ENCODE measurements at places on chromosomes 16 and 17.

DNA sequence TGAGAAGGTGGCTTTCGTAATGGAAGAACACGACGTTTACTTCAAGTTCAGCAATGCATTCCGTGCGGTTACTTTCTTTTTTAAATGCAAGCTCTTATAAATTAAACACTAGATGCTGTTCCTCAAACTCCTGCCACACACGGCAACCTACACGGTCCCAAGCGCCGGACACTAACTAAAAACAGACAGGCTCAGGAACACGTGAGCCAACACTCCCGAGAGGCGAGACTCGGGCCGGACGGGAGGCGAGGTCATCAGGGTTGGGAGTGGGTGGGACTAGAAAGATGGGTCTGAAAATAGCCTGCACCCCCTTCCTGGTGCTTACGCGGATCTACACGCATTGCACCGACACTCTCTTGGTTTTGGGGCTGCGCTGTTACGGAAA is 6.4 kb downstream of the CLCN7 start:
- DNase-seq = no peak

- DNase-seq = no peak
These were observed 18.0 kb upstream of the ABCA5 start for GRCh38 chr17:69344939-69345338.

GRCh38 chr17:44747566-44747965 is 11.2 kb upstream of the ADAM11 start:
- no peak for DNase-seq

GRCh38 chr16:89217138-89217387 is 440 bp upstream of the ZNF778 start:
- no peak for DNase-seq

DNA sequence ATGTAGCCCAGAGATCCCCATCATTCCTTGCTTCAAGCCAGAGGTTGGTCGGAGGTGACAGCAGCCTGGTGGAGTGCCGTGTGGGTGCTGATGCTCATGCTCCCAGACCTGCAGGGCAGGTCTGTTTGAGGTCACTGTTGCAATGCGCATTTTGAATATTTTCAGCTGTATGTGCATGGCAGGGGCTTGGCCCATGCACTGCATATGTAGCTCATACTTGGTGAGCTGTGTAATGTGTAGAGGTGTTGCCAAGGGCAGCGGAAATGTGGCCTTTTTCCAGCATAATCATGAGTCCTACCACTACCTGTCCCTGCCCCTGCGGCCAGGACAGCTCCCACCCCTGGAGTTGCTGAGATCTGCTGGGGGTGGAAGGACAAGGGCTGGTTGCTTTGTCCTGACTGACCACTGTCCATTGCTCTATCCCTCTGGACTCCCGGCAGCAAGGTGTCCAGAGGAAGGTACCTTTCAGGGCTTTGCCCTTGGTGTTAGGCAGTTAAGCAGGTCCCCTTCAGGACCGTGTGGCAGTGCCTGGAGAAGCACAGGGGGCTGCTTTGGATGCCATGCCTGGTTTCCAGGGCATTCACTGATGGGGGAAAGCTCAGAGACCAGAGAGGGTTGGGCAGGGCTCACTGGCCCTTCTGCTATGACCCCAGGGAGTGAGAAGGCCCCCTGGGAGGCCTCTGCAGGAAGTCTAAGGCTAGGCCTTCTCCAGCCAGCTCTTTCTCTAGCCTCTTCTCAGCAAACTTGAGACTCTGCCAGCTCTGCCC is 215.2 kb downstream of the NTN1 start:
- no peak for DNase-seq

DNA sequence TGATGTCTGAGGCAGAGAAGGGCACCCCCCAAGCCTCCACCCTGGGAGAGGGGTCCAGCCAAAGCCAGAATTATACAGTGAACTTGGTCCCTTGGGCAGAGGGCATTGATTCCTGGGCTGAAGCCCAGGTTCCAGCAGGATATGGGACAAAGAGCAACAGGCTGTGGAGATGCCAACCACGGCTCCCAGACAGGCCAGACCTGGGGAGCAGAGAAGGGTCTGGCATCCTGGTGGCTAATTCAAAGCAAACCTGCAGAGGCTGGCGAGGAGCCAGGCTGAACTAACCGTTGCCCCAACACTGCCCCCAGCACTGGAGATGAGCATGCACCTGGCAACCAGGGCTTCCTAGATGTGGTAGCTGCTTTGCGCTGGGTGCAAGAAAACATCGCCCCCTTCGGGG is 3.0 kb downstream of the CES3 start:
- no peak for DNase-seq

DNA sequence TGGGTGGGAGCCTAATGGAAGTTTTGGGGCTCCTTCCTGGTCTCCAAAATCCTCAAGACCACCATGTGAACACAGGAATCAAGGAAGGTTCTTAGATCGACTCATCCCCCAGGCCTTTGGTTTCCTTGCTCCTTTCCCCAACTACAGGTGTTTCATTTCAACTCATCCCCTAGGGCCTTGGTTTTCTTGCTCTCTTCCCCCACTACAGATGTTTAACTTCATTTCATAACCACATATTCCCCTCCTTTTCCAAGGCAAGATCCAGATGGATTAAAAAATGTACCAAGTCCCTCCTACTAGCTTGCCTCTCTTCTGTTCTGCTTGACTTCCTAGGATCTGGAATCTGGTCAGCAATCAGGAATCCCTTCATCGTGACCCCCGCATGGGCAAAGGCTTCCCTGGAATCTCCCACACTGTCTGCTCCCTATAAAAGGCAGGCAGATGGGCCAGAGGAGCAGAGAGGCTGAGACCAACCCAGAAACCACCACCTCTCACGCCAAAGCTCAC is at the start of gene CCL11:
CCL11 (plus strand) TSS at position 457 of the 507 bp plus-strand sequence. CDS start 67 bp downstream, outside the sequence.
- no peak for DNase-seq

DNA sequence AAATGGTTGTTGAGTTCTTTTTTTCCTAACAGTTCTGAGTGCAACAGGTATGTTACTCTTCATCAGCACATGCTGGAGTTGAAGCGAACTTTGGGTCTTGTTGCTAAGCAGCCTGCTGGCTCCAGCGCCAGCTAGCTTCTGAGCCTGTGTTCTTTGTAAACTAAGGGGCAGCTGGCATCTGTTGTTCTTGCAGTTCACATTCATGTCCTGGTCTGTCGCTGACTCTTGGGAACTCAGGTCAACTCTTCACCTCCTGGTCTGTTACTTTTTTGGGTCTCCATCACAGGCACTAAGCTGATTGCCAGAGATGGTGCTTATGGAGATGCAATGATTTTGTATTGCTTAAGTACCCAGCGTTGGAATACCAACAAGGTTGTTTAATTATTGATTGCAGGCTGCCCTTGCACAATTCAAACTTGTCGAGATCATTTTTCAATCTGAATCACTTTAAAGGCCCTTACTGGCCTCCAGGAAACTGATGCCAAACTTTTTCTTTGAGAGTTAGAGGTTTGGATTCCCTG is 40.9 kb downstream of the USP10 start:
- DNase-seq = no peak

DNA sequence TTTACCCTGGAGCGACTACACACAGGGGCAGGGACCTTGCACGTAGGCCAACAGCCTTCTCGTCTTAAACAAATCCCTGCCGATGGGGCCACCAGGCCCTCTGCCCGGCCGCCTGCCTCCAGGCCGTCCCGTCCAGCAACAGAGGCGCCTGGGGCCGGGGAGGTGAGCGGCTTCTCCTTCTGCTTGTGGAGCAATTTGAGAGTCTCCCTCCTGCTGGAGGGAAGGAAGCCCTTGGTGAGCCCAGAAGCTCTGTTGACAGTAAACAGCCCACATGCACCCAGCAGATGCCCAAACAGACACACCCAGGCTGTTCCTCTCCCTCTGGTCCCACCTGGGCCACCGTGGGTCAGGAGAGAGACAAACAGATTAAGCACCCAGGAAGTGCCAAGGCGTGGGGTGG is 8.1 kb downstream of the SLC43A2 start:
- no peak for DNase-seq

DNA sequence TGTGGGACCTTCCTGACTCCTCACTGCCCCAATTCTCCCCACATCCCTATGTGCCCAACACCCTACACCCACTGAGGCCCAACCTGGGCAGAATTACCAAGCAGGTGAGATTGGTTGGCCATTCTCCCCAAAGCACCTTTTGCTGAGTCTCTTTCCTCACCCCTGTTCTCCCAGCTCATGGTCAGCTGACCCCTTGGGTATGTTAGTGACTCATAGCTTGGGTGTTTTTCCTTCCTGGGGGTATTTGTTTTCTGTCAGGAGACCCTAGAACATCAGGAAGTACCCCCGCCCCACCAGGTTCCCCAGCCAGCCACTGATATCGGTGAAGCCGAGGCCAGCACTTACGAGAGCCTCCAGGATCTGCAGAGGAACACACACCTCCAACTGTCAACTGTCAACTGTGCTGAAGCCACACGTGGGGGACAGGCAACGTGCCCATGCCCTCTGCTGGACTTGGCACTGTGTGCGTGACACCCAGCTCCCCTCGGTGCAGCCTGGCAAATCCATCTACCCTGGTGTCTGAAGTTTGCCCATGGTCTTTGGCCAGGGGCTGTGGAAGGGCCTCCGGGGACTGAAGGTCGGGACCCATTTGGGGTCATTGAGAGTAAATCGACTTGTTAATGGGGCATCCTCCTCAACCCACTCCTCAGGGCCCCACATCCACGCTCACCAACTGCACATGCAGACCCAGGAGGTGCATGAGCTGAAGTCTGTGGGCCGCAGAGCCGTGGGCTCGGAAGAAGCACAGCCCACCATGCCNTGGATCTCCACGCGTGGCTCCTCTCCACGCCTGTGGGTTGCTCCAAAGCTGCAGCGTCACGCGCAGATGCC is 53.1 kb downstream of the METRNL start:
- DNase-seq = no peak

GRCh38 chr17:83057793-83058265 is 21.6 kb upstream of the METRNL start:
- DNase-seq = peak; percentile 65

DNA sequence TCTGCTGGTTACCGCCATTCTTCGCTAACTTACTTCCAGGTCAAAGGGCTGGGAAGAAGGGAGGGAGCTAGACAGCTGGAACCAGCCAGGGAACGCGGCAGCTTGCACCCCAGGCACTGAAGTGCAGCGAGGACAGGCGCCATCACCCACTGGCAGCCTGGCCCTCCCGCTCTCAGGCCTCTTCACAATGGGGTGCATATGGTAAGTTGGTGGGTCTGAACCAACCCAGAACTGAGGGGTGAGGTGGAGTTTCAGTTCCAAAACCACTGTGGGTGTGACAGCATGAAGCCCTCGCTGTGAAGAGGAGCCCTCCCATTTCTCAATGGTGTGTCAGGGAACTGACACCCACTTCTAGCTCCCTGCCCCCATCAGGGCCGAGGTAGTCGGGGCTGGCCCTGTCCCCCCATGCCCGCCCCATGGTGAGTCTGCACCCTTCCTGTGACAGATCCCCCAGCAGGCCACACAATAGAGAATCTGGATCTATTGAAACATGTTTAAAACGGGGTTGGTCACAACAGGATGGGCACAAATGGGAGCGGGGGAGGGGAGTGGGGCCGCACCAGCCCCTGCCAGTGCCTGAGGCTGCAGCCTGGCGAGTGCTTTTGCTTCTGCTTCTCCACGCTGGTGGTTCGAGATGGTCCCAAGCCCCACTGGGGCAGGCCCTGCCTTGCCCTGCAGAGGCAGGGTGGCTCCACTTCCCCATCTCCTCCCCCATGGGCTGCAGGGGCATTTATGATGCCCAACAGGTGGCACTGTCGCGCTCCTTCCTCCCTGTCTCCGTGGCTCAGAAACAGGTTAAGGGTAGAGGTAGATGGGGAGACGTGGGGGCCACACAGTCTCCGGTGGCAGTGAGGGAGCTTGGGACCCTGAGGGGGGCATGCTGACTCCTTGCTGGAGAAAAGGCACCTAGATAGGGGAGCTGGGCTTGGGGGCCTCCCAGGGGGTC is 2.3 kb downstream of the LIMD2 start:
- no peak for DNase-seq
